Activated CD8-positive, alpha-beta T cell treated with anti-CD3 and anti-CD28 coated beads for 36 hours (primary cell): ENCODE measurements at places on chromosomes 6 and 20.

- no peak for DNase-seq
These were observed 114.6 kb upstream of the KCNG1 start for GRCh38 chr20:51137461-51137860.

DNA sequence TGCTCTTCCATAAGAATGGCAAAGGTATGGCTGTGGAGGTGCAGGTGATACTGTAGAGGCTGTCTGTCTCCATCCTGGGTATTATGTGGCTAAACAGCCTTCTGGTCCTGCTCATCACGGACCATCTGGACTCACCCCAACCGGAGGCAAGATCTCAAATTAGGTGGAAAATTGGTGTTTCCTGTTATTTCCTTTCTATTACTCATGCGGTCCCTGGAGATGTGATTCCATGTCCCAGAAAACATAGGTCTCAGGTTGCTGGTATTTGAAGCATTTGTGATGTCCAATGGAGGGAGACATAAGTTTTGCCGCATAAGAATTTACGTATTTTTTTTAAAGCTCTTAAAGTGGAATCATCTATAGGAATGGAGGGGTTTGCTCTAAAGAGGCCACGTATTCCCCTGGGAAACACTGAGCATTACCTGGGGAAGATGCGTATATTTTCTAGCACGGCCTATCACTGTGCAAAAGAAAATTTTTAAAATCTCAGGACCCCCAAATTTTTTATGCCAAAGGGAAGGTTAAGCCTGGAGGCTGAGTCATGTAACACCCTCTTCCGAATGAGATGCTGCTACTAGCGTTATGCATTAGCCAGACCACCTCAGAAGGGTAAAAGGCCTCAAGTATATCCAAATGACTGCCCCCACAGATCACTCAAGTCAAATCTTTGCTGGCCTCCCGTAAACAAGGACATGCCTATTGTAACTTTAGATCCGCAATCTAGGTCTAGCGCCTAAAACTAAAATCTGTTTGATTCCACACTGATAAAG lies 22.4 kb upstream of the PBOV1 start:
- no peak for DNase-seq

- no peak for DNase-seq
These were observed 3.5 kb upstream of the RAET1L start for GRCh38 chr6:150028799-150029198.

DNA sequence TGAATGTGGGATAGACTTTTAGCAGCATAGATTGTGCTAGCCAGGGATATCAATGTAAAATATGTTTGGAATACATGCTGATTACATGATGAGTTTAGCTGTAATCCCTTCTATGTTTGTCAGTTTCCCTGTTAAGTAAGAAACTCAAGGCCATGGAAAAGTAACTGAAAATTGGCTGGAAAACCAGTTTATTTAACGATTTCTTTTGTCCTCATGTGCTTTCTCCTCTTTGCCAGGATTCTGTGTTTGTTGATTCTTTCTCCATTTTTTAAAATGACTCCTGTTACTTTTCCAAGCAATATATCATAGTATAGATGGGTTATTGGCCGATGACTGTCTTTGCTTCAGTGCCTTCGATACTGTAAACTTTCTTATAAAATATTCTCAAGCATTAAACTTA lies 87.5 kb downstream of the SAMD5 start:
- no peak for DNase-seq

- no peak for DNase-seq
These were observed 87.7 kb upstream of the HMGCLL1 start for GRCh38 chr6:55666606-55667225.
